ENCODE measurements at places on chromosomes 12 and 14.

DNA sequence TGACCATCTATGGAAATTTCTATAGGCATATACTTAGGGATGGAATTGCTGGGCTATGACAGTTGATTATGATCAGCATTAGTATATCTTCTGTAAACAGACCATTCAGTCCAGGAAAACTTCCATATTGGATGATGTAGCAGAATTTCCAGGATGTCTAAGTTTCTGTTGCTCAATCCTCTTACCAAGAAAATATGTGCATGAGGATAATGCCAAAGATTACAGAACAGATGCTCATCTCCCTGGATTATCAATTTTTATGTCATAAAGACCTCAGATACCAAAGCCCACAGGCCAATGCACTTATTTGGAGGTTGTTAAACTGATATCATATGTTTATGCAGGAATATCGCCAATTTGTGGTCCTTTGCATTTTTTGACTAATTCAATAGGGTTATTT lies 354.4 kb upstream of the FLRT2 start:
- DNase-seq, result peak; percentile 48
- no peaks in the 10 kb centered on the region for H3K4me1 ChIP-seq
- no peaks in the 10 kb centered on the region for H3K36me3 ChIP-seq
- H3K27ac ChIP-seq, result no peak overlapping the region
- H3K4me3 ChIP-seq, result no peak overlapping the region

GRCh38 chr14:59017285-59017965 lies 171.0 kb upstream of the DAAM1 start:
- H3K4me3 ChIP-seq, result no peak overlapping the region
- no peaks in the 10 kb centered on the region for H3K36me3 ChIP-seq
- no peak for DNase-seq
- H3K4me1 ChIP-seq, result no peaks in the 10 kb centered on the region
- H3K27ac ChIP-seq, result no peak overlapping the region

DNA sequence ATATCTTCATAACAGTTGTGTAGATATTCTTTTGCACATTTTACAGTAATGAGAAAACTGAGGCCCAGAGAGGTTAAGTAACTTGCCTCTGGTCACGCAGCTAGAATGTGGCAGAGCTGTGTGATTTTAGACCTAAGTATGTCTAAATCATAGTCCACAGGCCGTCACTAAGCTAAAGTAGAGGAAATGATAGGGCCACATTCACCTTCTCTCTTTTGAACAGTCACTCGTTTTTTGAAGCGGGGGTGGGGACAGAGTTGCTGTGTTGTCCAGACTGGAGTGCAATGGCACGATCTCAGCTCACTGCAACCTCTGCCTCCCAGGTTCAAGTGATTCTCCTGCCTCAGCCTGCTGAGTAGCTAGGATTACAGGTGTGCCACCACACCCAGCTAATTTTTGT lies 68.5 kb downstream of the RASSF3 start:
- H3K4me3 ChIP-seq, result no peak overlapping the region
- no peaks in the 10 kb centered on the region for H3K27me3 ChIP-seq
- H3K27ac ChIP-seq, result peak overlapping the region; percentile 4
- no peak for DNase-seq
- H3K4me1 ChIP-seq, result peaks cover 13% of the 10 kb centered on the region

DNA sequence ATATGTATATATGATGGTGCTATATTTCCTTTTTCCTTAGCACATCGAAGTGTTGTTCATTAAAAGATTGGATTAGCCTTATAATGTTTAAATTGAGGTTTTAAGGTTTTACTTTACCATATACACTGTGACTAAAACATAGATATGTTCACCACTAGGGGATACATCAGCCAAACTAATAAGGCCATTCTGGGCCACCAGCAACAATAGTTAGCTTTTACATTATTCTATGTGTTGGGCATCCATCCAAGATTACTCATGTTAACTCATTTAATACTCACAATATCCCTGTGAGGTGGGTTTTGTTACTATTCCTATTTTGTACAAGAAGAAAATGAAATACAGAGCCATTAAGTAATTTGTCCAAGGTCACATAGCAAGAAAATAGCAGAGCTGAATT lies 202.6 kb upstream of the AVPR1A start:
- no peaks in the 10 kb centered on the region for H3K27me3 ChIP-seq
- H3K27ac ChIP-seq, result no peak overlapping the region
- H3K36me3 ChIP-seq, result no peaks in the 10 kb centered on the region
- H3K4me3 ChIP-seq, result no peak overlapping the region
